ENCODE measurements at places on chromosomes 7 and 10.

DNA sequence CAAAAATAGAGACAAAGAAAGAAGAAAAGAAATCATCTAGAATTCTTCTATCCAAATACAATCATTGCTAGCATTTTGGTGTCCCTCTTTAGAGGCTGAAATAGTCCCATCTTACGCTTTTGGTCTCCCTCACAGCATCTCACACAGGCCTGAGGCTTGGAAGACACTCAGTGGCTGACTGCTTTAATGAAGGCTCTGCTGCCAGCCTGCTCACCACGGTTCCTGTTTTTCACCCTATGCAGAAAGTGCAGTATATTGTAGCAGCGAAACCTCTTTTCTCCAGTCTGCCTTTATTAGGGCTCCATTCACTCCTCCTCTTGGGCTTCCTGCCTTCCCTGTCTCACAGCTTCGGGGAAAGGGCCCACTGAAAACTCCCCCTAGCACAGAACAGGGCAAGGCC lies 102.2 kb downstream of the JCAD start:
- no peak for DNase-seq

GRCh38 chr7:139453673-139454321 lies 29.7 kb downstream of the KLRG2 start:
- no peak for DNase-seq

DNA sequence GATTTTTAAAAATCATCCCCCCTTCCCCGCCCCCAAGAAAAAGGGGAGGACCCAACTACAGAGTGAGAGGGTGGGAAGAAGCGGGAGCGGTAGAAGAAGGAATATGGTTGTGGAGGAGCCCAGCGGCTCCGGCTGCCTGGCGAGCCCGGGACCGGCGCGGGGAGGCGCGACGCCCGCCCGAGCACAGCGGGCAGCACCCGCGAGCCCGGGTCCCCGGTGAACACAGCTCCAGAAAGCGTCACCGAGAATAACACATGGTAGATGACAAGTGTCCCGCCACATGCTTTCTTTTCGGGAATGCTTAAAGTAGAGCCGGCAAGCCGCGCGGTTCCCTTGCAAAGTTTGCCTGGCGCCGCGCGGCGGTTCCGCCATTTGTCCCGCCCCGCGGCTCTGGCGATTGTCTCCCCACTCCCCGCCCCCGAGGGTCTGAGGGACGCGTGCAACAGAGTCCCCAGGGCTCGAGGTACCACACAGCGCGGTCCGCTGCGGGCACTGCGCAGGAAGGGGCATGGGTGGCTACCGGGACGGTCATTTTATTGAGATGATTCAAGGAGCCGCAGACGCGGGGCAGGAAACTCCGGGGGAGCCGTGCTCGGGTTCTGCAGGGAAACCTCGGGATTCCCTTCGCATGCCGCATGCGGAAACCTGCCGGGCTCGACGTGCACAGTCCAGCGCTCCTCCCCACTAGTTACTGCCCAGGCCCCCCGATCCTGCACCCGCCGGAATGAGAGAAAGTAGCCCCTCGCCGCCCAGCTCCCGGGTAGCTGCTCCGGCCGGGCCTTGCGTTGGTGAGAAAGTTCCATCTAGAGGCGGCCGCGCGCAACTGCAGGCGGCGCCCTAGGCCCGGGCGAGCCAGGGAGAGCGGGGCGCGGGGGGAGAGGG lies 781 bp upstream of the GRM8 start:
- DNase-seq = no peak

DNA sequence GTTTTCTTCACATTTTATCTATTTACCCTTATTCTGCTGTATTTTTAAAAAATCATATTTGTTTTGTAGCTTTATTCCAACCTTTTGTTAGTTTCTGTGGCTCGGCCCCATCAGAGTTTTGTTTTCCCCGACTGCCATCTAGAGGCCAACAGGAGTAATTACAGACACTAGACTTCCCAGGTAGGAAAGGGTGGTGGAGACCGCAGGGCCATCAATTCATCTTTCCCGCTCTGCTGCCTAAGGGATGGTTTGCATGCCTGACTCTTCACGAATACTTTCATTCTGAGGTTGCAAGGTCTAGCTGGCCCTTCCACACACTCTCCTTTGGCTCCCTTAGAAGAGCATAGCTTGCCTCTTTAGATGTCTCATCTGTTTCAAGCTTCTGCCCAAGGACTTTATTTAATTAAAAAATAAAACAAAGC lies 38.3 kb downstream of the LYZL2 start:
- DNase-seq = no peak

DNA sequence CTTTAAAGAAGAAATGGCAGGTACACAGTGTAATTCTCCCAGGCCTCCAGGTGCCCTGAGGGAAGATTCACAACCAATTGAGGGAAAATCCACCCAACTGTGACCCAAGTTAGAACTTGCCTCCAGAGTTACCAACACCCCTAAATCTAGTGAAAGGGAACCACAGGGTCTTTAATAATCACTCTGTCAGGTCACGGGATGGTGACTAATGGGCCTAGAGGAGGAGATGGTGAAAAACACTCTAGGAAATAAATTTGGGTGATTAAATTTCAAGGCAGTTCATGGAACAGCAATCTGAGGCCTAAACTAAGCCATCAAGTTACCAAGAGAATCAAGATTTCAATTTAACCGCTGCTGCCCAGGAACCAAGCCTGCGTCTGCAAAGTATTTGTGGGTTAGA lies 26.7 kb upstream of the SLF2 start:
- DNase-seq = no peak

GRCh38 chr7:66732439-66732838 lies 8.1 kb upstream of the RABGEF1 start:
- no peak for DNase-seq

DNA sequence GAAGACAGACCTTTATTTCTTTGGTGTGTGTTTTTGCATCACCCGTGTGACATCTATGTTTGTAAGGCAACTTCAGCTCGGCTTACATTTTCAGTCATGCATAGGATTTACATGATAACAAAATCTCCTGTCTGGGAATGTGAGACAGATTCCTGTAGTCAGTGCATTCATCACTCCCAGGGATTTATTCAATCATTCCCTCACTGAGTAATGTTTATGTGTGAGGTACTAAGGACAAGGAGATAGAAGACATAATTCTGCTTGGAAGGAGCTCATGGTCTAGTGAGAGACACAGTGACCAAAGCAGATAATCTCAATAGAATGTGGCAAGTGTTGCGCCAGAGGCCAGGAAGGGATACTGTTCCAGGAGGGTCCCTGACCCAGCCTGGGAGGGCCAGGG lies 35.2 kb upstream of the BMPER start:
- DNase-seq = no peak

DNA sequence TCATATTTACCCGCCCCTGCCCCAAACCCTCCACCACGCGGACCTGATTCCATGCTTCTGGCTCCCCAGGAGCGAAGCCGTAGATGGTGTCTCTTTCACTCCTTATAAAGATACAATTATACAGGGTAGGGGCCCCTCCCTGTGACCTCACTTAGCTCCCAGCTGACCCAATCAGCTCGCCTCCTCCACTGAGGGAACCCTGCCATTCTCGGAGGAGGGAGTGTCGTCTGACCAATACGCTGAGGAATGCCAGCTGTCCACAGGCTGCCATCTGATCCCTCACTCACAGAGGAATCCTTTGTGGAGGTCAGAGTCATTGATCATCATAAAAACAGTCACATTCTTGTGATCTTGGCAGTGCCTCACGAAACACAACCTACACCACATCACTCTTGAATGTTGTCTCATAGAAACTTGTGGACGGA lies 67.5 kb upstream of the INSIG1 start:
- no peak for DNase-seq

GRCh38 chr10:101775273-101776160 lies at the start of gene FGF8:
FGF8 (minus strand) TSS chr10:101776114; CDS start chr10:101775900, 214 bp downstream.
- DNase-seq = no peak

GRCh38 chr7:102417105-102417504 lies 16.3 kb upstream of the ORAI2 start:
- DNase-seq = no peak

GRCh38 chr10:35192645-35193249 lies 66.1 kb downstream of the CREM start:
- no peak for DNase-seq

DNA sequence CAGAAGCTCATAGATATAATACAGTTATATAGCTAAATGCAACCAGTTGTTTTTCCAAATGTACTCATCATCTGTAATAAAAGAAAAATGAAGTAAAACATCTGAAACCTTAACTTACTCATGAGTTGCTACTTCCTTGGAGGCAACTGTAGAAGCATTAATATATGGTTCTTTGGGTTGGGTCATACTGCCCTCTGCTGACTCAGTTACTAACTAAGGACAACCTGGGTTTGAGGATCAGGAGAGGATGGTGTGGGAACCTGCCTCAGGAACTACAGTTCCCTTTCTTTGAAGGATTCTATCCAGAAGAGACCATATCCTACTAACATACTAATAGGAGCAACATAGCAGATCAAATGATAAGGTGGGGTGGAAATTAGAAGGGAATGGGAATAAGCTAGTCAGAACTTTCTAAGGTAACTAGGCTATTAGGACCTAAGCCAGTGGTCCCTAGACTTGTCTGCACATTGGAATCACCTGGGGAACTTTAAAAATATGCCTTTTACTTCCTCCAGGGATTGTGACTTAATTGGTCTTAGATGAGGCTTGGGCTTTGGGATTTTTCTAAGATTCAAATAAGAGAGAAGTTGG lies 20.7 kb downstream of the COX15 start:
- DNase-seq = no peak

DNA sequence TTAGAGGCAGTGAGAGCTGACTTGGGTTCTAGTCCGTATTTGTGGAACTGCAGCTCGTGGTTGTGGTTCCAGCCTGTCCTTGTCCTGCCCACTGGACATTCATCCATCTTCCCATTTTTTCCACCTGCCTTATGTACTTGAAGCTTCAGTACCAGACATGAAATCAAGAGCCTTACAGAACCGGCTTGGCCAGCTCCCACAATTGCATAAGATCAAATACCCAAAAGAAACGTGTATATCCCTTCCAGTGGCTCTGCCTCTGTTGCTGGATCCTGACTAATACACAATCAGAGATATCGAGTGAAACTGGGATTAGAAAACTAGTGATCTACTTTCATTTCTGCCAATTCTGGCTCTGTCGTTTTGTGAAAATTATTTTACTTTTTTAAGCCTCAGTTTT lies 23.8 kb upstream of the LIPA start:
- no peak for DNase-seq

GRCh38 chr10:31457858-31458257 lies 138.8 kb downstream of the ZEB1 start:
- no peak for DNase-seq

DNA sequence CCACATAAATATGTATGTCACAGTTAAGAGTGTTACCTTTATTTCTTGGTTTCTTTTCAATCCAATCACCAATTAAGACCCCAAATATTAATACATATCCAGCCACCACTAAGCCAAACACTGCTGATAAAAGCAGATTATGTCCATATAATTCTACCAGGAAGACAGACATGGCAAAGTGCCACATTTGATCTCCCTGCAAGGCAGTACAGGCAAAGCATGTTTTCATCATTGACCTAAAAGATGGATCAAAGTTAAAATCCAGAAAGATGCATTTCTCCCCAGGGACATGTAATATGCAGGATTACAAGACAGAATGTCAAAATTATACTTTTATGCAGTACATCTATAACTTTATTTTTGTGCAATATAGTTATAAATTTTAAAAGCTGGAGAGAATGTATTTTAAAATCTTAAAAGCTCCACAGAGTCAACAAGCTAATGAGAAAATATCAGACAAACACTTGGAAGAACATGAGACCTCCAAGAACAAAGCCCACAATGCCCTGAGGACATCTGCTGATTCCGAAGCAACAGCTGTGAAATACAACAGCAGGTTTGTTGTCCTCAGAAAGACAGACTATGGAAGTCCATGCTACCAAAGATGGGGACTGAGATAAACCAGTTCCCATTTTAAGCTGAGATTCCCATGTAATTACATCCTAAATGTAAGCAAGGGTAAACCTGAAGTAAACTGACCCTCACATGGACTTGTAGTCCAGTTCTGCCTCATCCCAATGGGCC lies 54.5 kb upstream of the TOMM7 start:
- no peak for DNase-seq

DNA sequence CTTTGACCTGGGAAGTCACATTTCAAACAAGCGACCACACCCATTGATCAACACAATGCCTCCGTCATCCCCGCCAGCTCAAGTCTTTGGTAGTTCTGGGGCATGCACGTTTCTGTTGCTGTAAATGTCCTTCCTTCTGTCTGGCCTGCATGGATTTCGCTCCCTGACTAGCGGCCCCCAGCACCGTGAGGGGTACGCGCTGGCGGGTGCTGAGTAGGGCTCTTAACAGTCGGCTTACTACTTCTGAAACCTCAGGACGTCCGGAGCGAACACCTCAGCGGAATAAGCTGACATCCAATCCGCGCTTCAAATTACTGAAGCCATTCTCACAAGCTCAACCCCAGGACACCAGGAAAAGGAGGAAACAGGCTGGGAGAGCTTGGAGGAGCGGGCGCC lies 505 bp downstream of the NUDCD3 start:
- DNase-seq = no peak

DNA sequence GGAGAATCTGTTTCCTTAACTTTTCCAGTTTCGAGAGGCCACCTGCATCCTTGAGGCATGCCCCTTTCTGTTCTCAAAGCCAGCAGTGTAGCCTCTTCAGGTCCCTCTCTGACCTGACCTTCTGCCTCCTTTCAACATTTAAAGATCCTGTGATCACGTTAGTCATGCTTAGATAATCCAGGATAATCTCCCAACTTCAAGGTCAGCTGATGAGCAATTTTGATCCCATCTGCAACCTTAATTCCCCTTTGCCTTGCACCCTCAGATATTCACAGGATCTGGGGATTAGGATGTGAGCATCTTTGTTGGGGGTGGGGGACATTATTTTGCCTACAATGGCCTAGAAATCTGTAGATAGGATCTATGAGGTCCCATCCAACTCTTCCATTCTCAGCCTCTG lies 8.0 kb downstream of the HKDC1 start:
- no peak for DNase-seq

- DNase-seq = no peak
Observed at GRCh38 chr7:107534139-107534538, 29.6 kb downstream of the COG5 start.

DNA sequence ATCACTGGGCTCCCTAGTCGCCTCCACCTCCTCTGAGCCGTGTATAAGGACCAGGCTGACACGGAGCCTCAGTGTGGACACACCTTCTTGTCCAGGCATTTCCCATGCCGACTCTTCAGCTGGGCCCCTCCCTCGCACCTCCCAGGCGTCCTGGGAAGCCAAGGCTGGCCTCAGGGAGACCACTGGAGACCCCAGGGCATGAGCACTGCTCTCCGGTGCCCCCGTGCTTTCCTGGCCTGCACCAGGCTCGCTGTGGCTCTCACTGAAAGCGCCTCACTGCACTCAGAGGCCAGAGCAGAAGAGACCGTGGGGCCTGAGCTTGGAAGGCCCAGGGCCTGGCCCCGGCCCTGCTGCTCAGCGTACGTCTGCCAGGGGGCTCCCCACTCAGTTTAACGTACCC lies 31.4 kb downstream of the LRRC27 start:
- no peak for DNase-seq

GRCh38 chr10:28800144-28800543 lies 122.8 kb downstream of the BAMBI start:
- no peak for DNase-seq

- DNase-seq = no peak
Observed at GRCh38 chr10:95850791-95851190, 57.0 kb upstream of the CC2D2B start.
